ENCODE measurements at places on chromosomes 13 and 19.

DNA sequence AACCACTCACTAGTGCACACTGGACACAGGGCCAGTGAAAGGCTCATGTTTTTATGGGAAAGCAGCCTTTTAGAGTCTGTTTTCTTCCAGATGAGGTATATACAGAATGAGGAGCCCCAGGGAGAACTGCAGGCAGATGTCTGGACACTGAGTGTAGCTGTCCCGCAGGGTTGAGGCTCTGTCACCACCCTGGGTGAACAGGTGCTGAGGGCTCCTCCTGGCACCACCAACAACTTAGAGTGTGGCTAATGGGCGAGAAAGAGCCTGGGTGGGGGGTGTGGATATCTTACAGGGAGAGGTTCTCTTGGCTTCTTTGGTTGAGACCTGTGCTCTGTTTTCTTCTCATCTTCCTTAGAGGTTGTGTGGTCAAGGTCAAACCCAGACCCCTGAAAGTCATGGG, 202.1 kb upstream of the GPR12 start:
- no peak for DNase-seq

DNA sequence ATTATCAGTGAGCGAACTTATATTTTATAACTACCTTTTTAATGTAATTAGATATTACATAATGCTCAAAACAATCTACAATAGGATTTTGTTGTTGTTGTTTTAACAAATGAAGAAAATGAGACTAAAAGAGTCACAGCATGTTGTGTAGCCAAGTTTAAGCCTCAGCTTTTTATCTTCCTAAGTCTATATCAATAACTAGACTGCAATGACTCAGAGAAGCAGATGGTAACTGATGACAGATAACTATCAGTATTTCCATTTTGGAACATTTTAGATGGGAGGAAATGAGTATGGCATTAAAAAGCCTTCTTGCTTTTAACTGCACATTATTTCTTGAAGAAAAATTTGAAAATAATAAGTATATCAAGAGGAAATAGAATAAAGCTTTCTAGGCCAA, 825.2 kb downstream of the SLITRK1 start:
- no peak for DNase-seq

- DNase-seq = no peak
These were observed 35.8 kb downstream of the TSHZ3 start for GRCh38 chr19:31313291-31314030.

GRCh38 chr13:37011002-37011401, 10.4 kb downstream of the EXOSC8 start:
- DNase-seq = no peak

GRCh38 chr19:45860359-45861259, 2.3 kb downstream of the SYMPK start:
- DNase-seq = no peak

- no peak for DNase-seq
These were observed 90.5 kb downstream of the STARD13 start for GRCh38 chr13:33194820-33195692.

GRCh38 chr19:17576758-17577456, 21.5 kb downstream of the COLGALT1 start:
- DNase-seq = no peak

DNA sequence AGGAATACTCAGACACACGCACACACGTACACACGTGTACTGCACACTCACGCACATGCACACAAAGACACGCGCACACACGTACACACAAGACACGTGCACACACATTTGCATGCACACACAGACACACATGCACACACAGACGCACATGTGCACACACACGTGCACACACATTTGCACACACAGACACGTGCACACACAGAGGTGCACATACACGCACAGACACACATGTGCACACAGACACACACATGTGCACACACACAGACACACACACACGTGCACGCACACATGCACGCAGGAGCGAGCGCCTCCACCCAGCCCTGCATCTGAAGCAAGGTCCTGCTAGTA, 81.1 kb downstream of the GADD45B start:
- DNase-seq = no peak

- DNase-seq = no peak
These were observed 62.0 kb downstream of the RFX2 start for GRCh38 chr19:6048348-6048747.

DNA sequence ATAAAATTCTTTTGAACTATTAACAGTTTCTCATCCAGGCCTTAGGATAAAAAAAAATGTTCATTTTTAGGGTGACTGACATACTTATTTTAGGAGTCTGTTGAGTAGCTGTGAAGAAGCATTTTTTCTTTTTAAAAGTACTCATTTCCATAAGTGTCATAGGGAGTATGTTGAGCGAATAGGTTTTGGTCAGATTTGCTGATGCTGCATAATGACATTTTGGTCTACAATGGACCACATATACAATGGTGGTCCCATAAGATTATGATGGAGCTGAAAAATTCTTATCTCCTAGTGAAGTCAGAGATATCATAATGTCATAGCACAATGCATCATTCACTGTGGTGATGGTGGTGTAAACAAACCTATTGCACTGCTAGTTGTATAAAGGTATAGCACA, 17.4 kb downstream of the NBEA start:
- DNase-seq = no peak

GRCh38 chr13:37488726-37489125, 109.8 kb downstream of the POSTN start:
- DNase-seq = no peak

DNA sequence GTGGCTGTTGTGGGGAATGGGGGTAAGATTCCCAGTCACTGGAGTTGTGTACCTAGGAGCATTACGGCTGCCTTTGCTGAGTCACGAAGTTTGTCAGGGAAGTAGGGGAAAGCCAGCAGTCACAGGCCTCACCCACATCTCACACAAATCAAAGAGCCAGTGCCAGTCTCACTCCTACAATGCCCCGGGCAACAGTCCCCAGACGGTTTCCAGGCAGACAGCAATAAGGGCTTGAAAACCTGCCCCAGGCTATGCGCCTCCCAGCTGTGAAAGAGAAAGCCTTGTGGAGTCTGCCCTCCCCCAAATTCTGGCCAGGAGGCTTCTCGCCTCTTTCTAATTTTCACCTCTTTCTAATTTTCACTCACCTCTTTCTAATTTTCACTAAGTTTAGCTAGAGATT, 142.3 kb upstream of the EDNRB start:
- DNase-seq = no peak

GRCh38 chr13:102461302-102461701, 59.5 kb upstream of the FGF14 start:
- no peak for DNase-seq

GRCh38 chr13:74090397-74090796, 43.8 kb downstream of the KLF12 start:
- no peak for DNase-seq

DNA sequence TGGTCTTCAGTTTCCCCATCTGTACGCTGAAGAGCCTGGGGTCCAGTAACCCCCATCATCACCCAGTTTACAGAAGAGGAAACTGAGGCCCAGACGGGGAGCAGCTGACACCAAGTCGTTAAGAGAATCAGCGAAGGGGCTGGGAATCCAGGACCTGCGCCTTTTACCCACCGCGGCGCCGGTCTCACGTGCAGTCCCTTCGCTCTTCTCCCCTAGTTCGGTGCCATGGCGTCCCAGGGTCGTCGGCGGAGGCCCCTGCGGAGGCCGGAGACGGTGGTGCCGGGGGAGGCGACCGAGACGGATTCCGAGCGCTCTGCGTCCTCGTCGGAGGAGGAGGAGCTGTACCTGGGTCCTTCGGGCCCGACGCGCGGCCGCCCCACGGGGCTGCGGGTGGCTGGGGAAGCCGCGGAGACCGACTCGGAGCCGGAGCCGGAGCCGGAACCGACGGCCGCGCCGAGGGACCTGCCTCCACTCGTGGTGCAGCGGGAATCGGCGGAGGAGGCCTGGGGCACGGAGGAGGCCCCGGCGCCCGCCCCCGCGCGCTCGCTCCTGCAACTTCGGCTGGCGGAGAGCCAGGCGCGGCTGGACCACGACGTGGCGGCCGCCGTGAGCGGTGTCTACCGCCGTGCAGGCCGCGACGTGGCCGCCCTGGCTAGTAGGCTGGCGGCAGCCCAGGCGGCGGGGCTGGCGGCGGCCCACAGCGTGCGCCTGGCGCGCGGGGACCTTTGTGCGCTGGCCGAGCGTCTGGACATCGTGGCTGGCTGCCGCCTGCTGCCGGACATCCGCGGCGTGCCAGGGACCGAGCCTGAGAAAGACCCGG, 698 bp downstream of the BLOC1S3 start:
- no peak for DNase-seq

DNA sequence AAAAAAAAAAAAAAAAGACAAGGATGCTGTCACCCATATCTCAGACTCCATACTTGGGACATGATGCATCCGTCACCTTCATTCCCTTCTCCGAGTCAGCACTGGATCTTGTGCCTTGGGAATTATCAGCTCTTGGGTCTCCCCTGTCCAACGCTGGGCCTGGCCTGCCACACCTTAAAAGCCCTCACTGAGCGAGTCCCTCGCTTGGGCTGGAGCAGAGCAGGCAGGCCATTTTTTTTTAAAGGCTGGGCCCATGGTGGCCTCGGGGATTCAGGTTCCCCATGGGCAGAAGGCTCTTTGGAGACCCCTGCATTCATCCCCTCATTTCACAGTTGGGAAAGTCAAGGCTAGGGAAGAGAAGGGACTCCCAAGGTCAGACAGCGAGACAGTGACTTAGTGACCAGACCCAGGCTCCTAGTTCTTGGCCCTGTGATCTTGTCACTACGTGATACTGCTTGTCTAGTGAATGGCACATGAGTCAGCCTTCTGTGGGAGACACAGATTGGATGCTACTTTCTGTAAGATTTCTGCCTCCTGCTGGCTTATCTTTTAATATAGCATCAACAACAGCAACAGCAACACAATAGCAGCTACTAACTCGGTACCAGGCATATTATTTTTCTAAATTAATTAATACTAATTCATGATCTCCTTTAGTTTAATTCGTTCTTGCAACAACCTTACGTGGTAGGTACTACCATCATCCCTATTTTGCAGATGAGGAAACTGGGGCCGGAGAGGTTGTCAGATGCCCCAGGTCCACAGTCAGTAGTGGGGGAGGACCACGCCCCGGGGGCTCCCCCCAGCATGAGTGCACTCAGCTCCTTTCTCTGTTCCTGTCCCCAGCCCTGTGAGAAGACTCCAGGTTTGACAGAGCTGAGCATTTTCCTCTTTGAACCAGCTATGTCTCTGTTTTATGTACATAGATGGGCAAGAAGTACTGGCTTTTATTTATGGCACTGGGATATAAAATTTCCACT, 27.4 kb upstream of the ZNF536 start:
- DNase-seq = no peak

DNA sequence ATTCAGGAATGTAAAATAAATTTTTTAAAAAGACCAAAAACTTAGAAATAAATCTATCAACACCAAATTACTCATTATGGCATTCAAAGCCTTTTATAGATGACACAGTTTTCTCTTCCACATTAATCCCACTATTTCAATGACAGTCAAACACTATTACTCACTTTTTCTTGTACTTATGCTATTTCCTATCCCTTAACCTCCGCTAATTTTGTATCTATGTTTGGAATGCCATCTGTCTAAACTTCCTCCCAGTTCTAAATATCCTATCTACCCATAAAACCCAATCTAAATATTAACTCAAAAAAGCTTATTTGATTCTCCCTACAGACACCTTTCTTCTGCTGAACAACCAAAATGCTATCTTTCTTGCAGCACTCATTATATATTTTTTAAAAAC, 203.5 kb downstream of the ENOX1 start:
- no peak for DNase-seq

DNA sequence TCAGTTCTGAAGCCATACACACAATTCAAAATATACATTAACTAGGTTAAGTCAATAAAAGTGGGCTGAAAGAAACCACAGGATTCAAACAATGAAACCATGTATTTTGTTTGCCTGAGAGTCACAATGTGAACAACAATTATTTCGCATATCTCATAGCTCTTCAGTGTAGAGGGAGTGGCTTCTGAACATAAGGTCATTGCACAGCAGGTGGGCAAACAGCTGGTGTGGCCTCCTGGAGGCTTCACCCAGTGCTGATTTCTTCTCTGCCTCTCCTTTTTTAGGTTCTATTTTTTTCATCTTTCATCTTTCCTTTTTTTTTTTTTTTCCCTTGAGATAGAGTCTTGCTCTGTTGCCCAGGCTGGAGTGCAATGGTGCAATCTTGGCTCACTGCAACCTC, 40.4 kb upstream of the ZNF254 start:
- no peak for DNase-seq

DNA sequence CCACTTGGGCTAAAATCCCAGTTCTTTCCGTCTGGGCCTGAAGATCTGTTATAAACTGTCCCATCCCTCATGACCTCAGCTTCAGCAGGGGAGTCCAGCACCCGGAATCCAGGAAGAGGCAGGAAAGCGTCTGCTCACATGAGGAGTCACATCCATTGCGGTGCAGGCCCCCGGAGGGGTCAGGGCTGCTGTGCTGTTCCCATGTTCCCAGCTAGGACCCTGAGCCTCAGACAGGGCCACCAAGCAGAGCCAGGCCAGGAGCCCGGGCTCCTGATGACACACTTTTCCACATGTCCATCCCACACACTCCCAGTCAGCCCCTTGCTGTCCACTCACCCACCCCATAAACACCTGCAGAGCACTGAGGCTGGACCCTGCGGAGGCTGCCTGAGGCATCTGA, 45.3 kb upstream of the VSTM2B start:
- no peak for DNase-seq

DNA sequence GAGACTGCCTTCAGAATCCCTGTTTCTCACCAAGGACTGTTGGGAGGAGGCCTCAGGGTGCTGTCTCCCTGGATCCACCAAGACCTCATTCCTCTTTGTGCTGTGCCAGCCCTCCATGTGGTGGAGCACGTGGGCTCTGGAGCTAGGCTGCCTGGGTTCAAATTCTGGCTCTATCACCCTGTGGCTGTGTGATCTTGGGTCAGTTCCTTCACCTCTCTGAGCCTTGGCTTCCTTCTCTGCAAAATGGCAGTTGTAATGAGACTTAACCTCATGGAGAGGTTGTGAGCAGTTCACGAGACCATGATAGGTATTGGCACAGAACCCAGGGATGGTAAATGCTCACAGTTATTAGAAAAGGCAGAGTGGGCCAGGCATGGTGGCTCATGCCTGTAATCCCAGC, 6.4 kb downstream of the PNMA8C start:
- no peak for DNase-seq

GRCh38 chr13:99828123-99828522, 143.4 kb downstream of the ZIC5 start:
- DNase-seq = no peak

- DNase-seq = no peak
These were observed 47.7 kb upstream of the SPATA13 start for GRCh38 chr13:24112791-24113190.

GRCh38 chr19:13493516-13494310, 12.6 kb downstream of the CACNA1A start:
- no peak for DNase-seq
